Neuronal stem cell (in vitro differentiated cells): ENCODE measurements at places on chromosomes 4 and X.
A peak's percentile ranks its signal among the peaks of the same experiment; 100 is the strongest.

DNA sequence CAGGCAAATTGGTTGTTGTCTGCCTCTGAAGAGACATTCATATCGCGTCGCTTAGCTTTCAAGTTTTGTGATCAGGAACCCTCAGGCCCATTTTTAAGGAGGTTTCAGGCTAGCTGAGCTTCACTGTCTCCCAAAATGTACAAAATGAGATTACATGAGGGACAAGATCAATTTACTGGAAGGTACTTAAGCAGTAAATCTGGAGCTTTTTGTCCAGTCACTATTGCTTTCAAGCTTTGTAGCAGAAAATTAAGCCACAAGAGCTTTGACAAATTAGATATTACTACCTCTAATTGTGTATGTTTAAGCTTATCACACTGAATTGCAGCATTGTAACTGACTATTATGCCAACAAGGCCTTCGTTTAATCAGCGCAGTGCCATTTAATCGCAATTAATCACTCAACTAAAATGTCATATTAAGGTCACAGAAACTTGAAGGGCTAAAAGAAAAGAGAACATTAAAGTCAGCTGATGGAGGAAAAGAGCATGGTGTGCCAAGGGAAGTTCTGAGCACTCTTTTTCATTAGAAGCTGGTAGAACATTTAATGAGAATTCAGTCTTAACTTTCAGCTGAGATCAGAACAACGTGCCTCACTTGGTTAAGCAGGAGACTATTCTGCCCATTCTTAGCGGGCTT, 353.0 kb downstream of the FBXO8 start:
- no peak overlapping the region for H3K27ac ChIP-seq
- no peak for DNase-seq
- H3K36me3 ChIP-seq: no peaks in the 10 kb centered on the region
- no peaks in the 10 kb centered on the region for H3K27me3 ChIP-seq
- no peak overlapping the region for H3K4me3 ChIP-seq

DNA sequence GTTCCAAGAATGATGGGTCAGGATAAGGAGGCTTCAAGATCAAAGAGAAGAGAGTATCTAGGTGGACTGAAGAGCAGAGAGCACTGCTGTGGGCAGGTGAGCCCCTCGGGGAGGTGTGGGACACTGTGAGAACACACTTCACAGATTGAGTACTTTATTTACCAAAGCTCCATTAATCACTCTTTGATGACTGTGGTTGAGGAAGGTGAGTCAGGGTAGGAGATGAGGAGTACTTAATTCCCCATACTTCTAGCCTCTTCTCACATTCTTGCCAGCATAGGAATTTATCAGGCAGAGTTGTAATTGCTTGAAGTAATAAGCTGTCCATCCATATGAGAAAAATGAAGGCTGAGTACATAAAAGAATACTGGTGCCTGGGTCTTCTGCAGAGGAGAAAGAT, 375.3 kb downstream of the PCDH10 start:
- H3K4me1 ChIP-seq: no peaks in the 10 kb centered on the region
- no peak overlapping the region for H3K4me3 ChIP-seq
- H3K27ac ChIP-seq: no peak overlapping the region
- no peaks in the 10 kb centered on the region for H3K36me3 ChIP-seq

DNA sequence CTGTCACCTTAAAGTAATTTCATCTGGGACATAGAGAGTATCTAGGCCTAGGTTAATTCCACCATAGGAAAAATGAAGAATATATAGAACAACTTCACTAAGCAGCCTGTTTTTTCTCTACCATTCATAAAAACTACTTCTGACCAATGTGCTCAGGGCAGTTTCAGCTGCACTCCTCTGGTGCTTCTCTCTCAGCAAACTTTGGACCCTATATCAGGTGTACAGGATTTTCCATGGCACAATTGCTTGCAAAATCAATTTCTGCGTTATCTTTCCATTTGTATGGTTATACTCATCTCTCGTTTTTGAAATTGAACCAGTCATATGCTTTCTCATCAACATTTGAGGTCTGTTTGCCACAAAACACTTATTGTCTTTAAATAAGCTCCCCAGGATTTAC, 52.1 kb upstream of the FMR1 start:
- H3K27ac ChIP-seq: no peak overlapping the region
- H3K4me3 ChIP-seq: no peak overlapping the region
- H3K4me1 ChIP-seq: no peaks in the 10 kb centered on the region
- no peaks in the 10 kb centered on the region for H3K27me3 ChIP-seq
- no peaks in the 10 kb centered on the region for H3K36me3 ChIP-seq
- DNase-seq: no peak

DNA sequence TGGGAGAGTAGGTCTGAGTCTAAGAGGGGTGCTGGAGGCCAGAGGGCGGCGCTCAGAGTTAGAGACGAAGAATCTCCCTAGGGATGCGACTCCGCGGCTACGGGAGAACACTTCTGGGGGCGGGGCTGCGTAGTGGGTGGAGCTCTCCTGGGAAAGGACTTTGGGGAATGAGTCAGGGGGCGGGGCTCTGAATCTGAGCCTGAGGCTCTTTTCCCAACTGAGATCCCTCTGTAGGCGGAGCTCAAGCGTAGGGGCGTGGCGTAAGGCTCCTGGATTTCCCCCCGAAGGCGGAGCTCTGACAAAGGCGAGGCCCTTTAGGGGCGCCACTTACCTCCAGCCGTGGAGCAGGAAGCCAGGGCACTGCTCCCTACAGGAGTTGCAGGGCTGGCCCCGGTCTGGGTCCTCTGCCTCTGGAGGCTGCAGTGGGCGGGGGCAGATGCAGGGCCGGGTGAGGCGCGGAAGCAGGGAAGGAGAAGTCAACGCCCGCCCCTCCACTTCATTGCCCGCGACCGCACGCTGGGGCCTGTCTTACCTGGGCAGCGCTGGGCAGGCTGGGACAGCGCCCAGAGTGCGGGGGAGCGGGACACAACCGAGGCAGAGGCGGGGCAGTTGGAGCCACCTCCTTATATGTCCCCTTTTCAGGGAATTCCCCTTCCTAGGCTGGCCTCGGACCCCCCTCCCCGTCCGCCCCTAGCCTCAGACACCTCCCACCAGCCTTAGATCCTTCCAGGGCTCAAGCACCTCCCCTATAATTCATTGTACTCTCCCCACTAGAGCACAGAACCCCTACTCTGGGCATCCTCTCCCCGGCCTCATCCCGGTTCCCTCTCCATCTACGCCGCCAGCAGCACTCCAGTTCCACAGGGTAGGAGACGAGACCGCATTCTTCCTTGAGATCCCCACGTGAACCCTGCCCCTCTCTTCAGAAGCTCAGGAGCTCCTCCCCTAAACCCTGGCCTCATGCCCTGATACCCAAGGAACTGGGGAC, 1.6 kb downstream of the PRICKLE3 start:
- H3K4me3 ChIP-seq: no peak overlapping the region
- no peaks in the 10 kb centered on the region for H3K4me1 ChIP-seq
- H3K36me3 ChIP-seq: no peaks in the 10 kb centered on the region
- H3K27ac ChIP-seq: peak overlapping the region; percentile 73
- DNase-seq: peak; percentile 87

DNA sequence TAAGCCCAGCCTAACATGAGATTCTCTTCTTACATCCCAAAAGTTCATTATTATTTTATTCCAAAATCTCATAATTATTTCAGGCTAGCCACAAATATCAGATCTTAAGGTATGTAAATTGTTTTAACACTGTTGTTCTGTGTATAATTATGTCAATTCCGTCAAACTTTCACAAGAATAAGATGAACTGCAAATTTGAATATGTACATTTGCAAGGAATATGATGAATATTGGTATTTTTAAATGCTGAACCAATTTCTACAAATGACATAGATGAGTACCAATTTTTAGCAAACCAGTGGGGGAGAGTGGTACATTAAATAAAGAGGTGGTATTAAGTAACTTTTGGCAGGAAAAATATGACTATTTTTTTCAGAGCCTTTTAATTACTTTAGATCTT, 282.3 kb upstream of the MAD2L1 start:
- H3K27me3 ChIP-seq: no peaks in the 10 kb centered on the region
- no peak overlapping the region for H3K4me3 ChIP-seq
- DNase-seq: no peak
- H3K27ac ChIP-seq: no peak overlapping the region

DNA sequence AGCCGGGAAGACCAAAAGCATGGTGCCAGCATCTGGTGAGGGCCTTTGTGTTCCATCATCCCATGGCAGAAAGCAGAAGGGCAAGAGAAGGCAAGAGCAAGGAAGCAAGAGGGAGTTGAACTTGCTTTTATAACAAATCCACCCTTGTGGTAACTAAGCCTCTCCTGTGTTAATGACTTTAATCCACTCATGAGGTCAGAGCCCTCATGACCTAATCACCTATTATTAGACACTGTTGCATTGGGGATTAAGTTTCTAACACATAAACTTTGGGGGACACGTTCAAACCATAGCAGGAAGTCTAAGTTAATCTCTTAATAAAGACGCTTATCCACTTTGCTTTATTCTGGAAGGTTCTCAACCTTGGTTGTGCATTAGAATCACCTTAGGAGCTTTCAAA, 12.5 kb upstream of the PCYT1B start:
- DNase-seq: no peak
- no peak overlapping the region for H3K4me3 ChIP-seq

- no peaks in the 10 kb centered on the region for H3K36me3 ChIP-seq
- DNase-seq: no peak
- peaks cover 6% of the 10 kb centered on the region for H3K4me1 ChIP-seq
- H3K27me3 ChIP-seq: no peaks in the 10 kb centered on the region
- H3K4me3 ChIP-seq: no peak overlapping the region
- no peak overlapping the region for H3K27ac ChIP-seq
These were observed 121.0 kb upstream of the TEX13D start for GRCh38 chrX:124211312-124211942.

GRCh38 chrX:36087366-36087765, 167.8 kb downstream of the CFAP47 start:
- no peaks in the 10 kb centered on the region for H3K4me1 ChIP-seq
- no peak overlapping the region for H3K4me3 ChIP-seq
- no peak for DNase-seq

DNA sequence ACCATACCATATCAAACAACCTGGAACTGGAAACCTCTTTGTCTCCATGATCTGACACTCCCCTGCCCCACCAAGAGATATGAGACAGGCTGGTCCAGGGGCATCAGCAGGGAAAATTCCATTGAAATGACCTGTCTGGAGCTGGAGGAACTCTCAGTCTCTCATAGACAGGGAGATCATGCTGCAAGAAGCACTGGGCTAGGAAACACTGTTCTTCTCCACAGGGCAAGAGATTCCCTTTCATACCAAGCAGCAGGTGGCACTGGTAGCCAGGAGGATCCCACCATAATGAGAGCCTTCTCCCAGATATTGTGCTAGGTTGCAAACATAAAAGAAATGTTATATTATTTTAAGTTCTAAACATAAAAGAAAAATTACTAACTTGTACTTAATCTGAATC, 14.5 kb upstream of the NALF2 start:
- no peak overlapping the region for H3K4me3 ChIP-seq
- H3K27me3 ChIP-seq: peaks cover 2% of the 10 kb centered on the region
- H3K36me3 ChIP-seq: no peaks in the 10 kb centered on the region
- no peak overlapping the region for H3K27ac ChIP-seq
- no peak for DNase-seq

DNA sequence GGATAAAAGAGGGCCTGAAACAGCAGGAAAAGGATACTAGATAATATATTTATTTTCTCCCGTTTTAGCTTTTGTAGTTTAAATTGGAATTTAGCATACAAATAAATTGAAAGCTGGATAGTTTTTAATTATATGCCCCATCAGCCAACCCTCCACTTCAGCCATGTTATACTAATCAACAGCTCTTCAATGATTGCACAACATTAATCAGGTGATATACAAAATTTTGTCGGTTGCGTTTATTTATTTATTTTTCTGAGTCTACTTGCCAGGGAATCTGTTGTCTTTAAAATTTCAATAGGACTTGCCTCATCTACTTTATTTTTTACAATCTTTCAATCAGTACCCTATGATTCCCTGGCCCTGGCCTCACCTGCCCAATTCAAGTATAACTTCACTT, 12.1 kb downstream of the DGKK start:
- no peaks in the 10 kb centered on the region for H3K27me3 ChIP-seq
- no peak for DNase-seq
- no peaks in the 10 kb centered on the region for H3K4me1 ChIP-seq

DNA sequence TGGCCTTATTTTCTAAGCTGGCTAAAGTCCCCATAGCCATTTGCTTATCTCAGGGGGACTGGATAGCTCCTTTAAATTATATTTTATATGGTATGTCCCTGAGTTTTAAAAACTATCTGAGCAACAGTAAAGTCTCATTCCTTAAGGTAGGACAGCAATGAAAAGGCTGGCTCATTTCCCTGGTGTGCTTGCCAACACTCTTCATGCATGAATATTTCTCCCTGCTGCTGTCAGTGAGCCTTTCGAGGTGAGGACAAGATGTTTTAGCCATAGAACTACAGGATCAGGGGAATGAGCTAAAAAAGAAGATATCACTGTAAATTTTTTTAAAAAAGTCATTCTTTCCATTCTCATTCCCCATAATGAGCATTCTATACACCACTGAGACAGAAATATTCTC, 427.3 kb upstream of the FAM241A start:
- H3K27me3 ChIP-seq: no peaks in the 10 kb centered on the region
- H3K4me3 ChIP-seq: no peak overlapping the region
- no peaks in the 10 kb centered on the region for H3K36me3 ChIP-seq
- no peak for DNase-seq
- H3K4me1 ChIP-seq: peaks cover 2% of the 10 kb centered on the region

DNA sequence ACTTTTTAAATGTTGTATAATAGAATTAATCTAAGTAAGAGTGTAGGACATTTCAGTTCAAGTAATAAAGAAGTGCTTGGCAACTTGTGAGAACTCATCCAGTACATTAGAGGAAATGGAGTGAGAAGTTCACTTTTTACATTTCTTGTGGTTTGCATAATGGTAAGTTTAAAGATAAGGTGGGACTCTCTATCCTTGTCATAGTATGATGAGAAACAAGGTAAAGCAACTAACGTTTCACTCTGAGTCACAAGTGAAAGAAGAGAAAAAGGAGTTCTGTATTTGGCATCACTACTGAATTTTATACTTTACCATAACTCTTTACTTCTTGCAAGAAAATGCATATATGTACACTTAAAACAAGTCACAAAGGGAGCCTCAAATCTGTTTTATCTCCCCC, 219.4 kb downstream of the SLC4A4 start:
- no peak overlapping the region for H3K27ac ChIP-seq
- H3K4me3 ChIP-seq: no peak overlapping the region
- no peak for DNase-seq
- H3K4me1 ChIP-seq: no peaks in the 10 kb centered on the region

DNA sequence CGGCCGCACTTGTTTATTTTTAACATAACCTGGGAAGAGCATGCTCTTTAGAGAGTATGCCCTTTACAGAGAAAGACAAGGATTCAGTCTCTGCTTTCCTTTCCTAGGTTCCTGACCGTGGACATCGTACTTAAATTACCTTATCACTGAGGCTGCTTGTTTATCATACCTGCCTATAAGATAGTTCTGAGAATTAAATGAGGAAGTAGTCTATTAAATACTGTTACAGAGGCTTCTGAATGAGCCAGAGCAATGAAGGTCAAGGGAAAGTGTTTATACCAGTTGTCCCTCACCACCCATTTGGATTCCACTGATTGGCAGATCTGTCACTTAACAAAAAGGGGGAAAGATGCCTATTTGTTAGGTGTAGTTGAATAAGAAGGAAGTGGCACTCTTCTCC, 10.0 kb downstream of the TXLNG start:
- no peak overlapping the region for H3K4me3 ChIP-seq
- H3K27ac ChIP-seq: no peak overlapping the region
- H3K27me3 ChIP-seq: no peaks in the 10 kb centered on the region
- peaks cover 42% of the 10 kb centered on the region for H3K36me3 ChIP-seq

GRCh38 chrX:68511255-68511654, 12.4 kb downstream of the YIPF6 start:
- no peak overlapping the region for H3K27ac ChIP-seq
- no peak for DNase-seq
- H3K27me3 ChIP-seq: no peaks in the 10 kb centered on the region
